ENCODE measurements at places on chromosomes 16 and 17.

GRCh38 chr17:73196500-73196899 lies 3.6 kb downstream of the COG1 start:
- DNase-seq, result no peak

GRCh38 chr16:75919664-75920063 lies 193.4 kb upstream of the CPHXL start:
- no peak for DNase-seq

DNA sequence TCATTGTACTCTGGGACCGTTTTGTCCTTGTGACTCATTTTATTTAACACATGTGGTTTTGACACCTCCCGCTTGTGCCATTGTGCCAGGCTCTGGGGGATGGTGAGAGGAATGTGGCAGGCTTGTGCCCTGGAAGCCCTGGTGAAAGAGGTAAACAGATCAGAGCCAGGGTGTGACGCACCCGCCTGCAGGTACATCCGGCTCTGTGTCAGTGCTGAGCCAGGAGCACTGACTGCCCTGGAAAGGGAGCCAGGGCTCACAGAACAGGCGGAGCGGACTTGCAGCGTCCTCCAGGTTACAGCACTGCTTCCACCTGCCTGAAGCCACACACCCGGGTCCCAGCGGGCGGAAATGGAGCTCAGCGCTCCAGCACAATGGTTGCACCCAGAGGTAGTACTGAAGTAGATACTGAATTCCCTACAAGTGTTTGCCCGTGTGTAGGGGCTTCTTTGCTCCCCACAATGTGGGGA lies 30.6 kb downstream of the CDRT15 start:
- DNase-seq, result peak; percentile 88

DNA sequence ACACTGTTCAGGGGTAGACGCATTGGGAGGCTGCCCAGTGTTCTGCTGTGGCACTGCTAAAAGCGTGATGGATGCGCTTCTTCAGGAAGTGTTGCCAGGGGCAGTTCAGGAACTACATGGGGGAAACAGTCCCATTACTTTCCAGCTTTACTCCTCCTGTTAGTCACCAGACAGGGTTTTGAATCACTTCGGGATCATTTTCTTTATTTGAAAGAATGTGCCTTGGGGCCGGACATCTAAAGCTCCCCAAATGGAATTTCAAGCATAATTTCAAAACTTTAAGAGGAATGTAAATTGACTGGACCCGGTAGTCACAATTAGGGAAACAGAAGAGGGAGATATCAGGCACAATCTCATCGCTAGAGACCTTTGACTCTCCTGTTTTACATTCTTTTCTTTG lies 1.3 kb upstream of the KRTAP2-1 start:
- DNase-seq, result no peak

DNA sequence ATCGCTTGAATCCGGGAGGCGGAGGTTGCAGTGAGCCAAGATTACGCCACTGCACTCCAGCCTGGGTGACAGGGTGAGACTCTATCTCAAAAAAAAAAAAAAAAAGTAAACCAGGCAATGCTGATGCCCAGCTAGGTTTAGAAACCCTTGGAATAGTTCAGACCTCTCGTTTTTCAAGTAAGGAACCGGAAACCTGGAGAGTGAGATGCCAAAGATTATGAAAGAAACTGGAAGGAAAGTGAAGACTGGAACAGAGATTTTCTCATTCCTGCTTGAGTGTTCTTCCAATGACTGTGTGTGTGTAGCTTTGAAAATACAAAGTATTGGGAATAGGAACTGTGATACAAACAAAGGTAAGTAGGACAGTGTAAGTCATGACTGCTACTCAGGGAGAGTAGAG lies 35.7 kb downstream of the MYH3 start:
- DNase-seq, result no peak

DNA sequence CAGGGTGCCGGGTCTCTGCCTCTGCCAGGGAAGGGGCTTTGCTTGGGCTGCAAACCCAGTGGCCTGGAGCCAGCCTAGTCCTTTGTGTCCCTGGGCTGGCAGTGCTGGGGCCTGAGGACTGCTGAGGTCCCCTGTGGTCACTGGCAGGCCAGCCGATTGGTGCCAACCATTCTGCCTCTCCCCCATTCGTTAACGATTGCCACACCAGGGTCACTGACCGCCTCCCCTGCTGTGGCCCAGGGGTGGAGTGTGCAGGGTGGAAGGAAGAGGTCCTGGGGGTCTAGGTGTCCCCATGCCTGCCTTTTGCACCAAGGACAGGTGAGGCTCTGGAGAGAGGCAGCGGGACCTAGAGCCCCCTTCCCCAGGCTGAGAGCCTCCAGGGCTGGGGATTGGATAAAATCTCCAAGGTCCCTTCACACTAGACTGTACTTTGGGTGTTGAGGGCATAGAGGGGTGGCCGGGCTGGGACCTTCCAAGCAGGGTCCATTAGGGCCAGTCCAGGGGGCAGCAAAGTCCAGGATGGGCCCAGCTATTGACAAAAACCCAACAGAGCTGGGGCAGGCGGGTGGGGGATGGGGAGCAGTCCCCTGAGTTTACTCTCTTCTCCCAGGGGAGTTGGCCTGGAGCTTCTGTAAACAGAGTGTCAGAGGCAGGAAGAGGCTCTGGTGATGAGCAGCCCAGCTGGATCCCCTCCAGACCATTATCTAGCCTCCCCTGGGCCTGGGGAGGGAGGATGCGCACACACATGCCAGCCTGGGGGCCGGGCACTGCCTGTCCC lies 1.1 kb downstream of the VASN start:
- DNase-seq, result no peak

DNA sequence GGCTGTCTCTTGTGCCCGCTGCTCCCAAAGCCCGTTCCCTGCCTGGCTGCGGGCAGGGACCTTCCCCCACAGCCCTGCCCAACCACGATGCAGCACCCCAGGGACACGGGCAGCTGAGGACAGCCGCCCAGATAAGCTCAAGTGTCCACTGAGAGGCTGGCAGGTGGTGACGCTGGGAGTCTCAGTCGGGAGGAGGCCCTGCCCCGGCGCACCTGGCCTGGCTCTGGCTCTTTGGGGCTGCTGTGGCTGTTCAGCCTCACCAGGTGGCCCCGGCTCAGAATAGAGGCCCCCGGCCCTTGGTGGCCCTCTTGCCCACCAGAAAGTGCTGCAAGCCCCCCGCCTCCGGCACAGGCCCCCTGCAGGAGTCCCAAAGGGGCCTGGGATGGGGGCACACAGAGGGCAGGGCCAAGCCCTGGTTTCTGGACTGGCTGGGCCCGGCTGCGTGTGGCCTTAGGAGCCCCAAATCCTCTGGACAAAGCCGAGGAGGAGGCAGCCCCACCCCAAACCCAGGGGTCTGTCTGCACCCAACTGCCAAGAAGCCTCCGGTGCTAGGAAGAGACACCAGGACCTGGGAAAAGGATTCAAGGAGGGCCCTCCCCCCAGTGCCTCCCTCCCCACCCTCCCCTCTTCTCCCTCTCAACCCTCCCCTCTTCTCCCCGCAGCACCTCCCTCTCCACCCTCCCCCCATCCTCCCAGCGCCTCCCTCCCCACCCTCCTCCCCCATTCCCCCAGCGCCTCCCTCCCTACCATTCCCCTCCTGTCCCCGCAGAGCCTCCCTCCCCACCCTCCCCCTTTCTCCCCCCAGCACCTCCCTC lies 5.3 kb downstream of the NTHL1 start:
- DNase-seq, result no peak

GRCh38 chr17:79933863-79934652 lies 94.8 kb upstream of the CBX4 start:
- DNase-seq, result no peak

DNA sequence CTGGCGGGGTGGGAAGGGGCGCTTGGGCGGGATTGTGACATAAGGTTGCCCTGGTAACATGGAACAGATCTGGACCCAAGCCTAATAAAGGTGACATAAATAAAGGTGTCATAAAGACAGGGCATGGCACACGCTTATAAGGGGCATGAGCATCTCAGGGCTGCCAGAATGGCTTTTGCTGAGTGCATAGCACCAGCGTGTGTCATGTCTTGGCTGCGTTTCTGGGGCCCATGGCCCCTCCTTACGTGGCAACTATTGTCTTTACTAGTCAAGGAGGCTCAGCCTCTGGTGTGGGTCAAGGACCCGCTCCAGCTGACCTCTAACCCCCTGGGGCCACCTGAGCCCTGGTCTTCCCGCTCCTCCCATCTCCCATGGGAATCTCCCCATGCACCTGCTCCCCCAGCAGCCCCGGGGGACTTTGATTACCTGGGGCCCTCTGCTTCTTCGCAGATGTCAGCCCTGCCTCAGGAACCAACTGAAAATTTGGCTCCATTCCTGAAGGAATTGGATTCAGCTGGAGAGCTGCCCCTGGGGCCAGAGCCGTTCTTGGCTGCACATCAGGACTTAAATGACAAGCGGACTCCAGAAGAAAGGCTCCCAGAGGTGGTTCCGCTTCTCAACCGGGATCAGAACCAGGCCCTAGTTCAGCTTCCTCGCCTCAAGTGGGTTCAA lies 13.9 kb downstream of the LRRC37B start:
- no peak for DNase-seq

DNA sequence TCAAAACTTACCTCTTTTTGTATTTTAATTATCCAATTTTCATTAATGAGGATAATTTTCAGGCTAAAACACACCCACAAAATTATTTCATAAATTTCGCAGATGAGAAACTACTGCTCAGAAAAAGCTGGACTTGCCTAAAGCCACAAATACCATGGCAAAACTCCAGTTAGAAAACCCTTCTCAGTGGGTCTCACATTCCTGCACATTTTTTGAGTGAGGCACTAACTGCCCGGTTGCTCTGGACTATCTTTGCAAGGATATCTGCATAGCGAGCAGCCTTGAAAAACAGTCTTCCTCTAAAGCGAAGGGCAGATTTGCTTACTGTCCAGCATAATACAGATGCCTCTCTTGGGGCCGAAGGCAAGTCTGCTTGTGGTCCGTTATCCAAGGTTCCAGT lies 9.8 kb downstream of the MPHOSPH6 start:
- DNase-seq, result no peak

DNA sequence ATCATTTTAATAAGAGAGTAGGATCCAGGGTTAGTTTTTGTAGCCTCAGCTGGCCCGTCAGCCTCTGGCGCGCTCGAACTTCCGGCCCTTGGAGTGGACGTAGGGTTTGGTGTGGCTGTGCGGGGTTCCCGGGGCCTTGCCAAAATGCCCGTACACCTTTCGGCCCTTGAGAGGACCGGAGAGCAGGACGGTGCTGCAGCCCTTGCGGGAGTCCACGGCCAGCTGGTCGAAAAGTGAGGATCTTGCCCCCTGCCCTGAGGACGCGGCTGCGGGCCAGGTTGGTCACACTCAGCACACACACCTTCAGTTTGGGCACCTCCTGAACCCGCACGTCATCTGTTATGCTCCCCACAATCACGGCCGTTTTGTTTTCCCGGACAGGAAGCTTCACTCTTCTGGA lies 42.2 kb upstream of the CNTNAP4 start:
- no peak for DNase-seq

DNA sequence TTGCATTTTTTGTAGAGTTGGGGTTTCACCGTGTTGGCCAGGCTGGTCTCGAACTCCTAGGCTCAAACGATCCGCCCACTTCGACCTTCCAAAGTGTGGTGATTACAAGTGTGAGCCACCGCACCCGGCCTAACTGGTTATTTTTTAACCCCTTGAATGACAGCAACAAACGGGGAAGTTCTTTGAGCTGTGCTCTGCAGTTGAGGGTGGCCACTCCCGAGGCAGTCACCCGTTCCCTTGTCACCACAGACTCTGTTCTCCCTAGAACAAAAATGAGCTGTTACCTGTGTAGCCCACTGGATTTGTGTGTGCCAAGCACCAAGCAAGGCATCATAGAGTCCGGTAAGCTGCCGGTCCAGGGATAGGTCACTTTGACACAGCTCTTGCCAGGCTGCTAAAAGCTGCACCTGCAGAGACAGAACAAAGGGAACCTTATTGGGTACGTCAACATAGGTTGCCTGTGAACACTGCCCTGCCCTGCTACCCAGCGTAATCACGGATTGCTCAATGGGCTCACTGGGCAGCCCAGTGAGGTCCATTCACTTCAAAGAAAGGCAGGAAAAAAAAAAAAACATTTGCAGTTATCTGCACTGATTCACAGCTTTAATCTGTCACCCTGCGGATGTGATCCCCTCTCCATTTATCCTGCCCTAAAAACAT lies 19.6 kb downstream of the COG7 start:
- DNase-seq, result no peak

DNA sequence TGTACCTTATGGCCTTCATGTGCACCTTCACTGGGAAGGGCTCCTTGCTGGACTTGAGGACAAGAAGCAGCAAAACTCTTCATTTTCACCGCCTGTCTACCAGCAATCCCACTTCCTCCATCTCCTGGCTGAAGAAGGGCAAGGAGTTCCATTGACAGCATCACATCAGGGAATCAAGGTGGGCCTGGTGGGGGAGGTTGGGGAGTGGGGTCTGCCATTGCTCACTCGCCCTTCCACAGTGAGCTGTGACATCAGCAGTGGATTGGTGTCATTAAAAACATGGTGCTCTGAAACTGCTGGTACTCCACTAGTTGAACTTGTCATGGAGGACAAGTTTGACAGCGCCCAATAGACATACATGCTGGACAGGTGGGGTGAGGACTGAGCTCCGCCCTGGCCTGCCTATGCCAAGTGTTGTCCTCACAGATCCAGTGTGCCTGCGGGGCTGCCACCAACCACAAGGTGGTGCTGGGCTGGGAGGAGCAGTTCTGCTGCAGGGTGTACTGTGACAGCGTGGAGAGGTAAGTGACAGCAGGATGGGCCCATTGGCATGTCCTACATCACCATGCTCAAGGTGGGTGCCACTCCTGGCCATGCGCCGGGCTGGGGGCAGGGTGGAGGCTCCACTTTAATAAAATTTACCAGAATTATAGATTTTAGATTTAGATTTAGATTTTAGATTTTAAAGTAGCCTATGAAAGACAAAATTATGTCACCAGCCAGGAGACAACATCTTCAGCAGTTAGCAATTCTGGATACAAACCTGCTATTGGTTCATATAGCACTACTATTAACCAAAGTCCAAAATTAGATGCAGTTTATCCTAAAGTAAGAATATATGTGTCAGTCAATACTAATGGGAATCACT lies 1729.1 kb downstream of the TP53TG3F start:
- no peak for DNase-seq

DNA sequence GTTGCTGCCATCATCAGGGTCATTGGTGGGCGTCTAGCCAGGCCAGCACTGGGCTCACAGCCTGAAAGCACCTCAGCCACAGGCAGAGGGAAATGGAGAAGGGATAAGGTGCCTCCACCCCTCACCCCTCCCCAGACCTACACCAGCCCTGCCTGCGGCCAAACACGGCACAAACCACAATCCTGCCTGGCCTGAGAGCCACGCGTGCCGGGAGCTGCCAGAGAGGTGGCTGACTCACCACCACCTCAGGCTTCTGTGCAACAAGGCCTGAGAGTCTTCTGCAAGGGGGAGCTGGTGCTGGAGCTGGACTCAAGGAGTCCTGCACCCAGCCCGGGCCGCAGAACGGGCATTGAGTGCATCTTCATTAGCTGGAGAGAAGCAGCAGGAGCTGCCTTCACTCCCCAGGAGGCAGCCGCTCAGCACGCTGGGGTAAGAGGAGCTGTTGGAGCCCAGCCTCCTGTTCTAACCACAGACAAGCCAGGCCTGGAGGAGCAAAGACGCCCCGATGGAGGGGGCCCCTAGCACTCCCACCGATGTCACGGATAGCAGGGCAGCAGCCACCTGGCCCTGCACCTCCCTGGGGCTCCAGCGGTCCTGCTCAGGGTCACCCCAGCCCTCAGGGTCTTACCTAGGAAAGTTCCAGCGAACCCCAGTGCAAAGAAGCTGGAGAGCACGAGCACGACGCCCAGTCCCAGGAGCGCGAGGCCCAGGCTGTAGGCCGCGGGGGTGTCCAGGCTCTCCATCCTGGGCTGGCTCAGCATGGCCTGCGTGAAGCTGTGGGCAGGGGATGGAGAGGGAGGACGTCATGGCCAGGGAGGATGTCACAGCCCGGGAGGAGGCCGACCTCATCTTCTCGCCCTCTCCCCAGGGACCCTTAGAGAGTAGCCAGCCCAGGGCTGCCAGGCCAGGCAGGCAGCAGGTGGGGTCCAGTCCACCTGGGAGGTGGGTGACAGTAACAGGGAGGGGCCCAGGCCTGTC lies 16.0 kb upstream of the RASD1 start:
- no peak for DNase-seq
